Fibroblast of the aortic adventitia (primary cell): ENCODE measurements at places on chromosomes 4 and X. TPM values are rescaled to one million over a fixed set of nuclear protein-coding genes. Genes with fewer than 3 reads are reported as not detected.

The CENPI gene
- total RNA-seq, result 4.3 and 23.4 TPM in 2 replicates

The AFP gene
- 0.90 TPM in 1 of 2 replicates, not detected in the other for total RNA-seq

The SNCA gene
- 2.3 TPM in 1 of 2 replicates, not detected in the other for total RNA-seq

The ARSJ gene
- 12.4 and 23.8 TPM in 2 replicates for total RNA-seq

The PDE6B gene
- not detected in 2 replicates for total RNA-seq

The NWD2 gene
- total RNA-seq, result not detected in 2 replicates

The RHOXF2B gene
- total RNA-seq, result not detected in 2 replicates

The SLC49A3 gene
- total RNA-seq, result 5.6 and 11.6 TPM in 2 replicates

The MAB21L2 gene
- 0.63 TPM in 1 of 2 replicates, not detected in the other for total RNA-seq

The FGB gene
- total RNA-seq, result not detected in 2 replicates

The GLRA3 gene
- total RNA-seq, result not detected in 2 replicates

The GABRG1 gene
- total RNA-seq, result not detected in 2 replicates

The XAGE2 gene
- total RNA-seq, result not detected in 2 replicates

The SMIM31 gene
- not detected in 2 replicates for total RNA-seq

The PLK4 gene
- total RNA-seq, result 0.33 and 21.4 TPM in 2 replicates

The PDCL2 gene
- not detected in 2 replicates for total RNA-seq

The IL3RA gene
- total RNA-seq, result 0.09 TPM in 1 of 2 replicates, not detected in the other

DNA sequence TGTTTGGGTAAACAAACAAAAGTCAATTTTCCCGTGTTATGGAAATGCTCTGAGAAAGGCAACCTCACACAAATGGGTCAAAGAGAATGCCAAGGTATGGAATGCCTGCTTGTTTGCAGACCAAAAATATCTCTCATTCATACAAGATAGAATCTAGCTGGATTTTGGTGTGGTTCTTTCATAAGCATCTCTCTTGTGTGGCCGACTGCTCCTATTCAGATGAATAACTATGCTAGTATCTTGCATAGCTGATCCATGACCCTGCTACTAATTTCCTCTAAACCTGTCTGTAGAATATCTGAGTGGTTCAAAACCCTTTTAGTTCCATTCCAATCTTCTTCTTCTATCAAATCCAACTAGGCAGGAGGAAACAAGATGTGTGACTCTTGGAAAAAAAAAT is 28.2 kb upstream of the SORBS2 start:
- peak; percentile 10 for DNase-seq

GRCh38 chr4:41882625-41883347 is 52.4 kb upstream of the TMEM33 start:
- peak; percentile 26 for DNase-seq

DNA sequence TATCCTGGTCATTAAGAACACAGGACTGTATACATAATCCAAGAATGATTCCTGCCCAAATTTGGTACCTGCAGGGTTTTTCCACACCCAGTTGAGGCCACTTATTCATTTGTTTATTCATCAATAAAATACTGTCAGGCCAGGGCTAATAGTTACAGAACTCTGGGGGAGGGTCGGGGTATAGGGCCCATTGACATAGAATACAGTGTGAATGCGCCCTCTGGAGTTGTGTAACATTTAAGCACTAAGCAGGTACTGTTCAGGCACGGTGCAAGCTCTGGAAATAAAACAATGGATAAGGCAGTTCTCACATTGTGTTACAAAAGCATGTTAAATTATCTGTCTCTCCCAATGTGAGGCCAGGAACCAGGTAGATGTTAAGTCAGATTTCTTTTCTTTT is 30.8 kb upstream of the LRBA start:
- no peak for DNase-seq

DNA sequence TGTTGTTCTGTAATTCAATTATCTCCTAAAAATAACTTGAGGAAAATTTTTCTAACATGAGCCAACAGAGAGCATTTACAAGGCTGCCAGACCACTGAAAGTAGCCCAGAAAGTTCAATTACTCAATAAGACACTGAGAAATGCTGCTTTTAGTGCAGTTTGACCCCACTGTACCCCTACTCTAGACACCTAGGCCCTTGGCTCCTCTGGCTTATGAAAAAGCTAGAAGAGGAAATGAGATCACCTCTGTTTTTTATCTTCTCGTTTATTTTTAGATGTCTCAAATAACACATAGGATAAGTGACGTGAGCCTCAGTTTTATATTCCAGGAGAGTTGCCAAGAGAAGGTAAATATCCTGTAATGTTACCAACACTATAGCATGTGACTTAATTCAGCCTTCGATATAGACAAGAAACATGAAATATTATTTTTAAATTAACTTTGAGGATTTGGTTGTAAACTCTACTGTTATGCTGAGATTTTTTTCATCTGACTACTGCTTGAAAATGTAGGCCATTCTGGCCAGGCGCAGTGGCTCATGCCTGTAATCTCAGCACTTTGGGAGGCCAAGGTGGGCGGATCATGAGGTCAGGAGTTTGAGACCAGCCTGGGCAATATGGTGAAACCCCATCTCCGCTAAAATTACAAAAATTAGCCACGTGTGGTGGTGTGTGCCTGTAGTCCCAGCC is 24.4 kb downstream of the TNIP3 start:
- peak; percentile 56 for DNase-seq

- DNase-seq, result peak; percentile 64
These were observed 39.7 kb upstream of the OGT start for GRCh38 chrX:71493111-71493613.

DNA sequence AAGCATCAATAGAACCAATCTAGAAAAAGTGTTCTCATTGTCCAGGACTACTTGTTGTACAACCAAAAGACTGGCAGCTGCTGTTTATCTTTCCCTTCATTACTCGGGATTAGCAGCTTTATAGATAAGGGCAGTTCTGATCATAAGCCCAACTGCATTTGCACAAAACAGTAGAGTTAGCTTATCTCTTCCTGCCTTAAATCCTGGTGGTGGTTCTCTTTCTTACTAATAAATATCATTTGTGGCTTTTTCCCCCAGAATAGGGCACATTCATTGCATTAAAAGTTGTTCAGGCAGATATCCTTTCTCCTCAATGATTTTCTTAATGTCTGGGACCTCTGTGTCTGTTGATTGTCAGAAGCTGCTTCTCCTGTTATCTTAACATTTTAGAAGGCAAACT is 20.2 kb upstream of the RRAGB start:
- no peak for DNase-seq

- DNase-seq, result peak; percentile 48
These were observed 6.0 kb upstream of the SH3TC1 start for GRCh38 chr4:8192748-8193738.

- DNase-seq, result peak; percentile 41
These were observed 7.2 kb downstream of the NR0B1 start for GRCh38 chrX:30301963-30302362.

GRCh38 chrX:129540722-129541184 is 694 bp downstream of the OCRL start:
- DNase-seq, result peak; percentile 10

DNA sequence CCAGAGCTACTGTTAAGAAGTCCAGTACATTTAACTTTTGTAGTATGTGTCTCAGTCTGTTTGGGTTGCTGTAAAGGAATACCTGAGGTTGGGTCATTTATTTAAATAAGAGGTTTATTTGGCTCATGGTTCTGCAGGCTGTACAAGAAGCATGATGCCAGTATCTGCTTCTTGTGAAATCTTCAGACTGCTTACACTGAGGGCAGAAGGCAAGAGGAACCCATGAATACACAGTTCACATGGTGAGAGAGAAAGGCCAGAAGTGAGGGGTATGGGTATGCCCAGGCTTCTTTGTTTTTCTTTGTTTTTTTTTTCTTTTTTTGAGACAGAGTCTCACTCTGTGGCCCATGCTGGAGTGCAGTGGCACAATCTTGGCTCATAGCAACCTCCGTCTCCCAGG is 6.0 kb upstream of the CISD2 start:
- DNase-seq, result no peak

DNA sequence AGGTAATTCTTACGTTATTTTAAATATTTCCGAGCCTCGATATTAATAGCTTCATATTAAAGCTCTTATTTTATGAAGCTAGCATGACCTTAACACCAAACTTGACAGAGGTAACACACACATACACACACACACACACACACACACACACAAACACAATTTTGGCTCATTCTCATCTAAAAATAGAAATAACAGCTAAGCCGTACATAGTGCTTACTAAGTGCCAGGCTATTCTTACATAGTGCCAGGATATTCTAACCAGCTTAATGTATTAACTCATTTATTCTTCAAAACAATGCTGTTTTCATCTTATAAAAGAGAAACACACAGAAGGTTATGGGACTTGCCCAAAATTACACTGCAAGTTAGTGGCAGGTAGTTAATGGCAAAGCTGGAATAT is 87.0 kb upstream of the BLTP1 start:
- no peak for DNase-seq

GRCh38 chrX:74246524-74246923 is 57.5 kb upstream of the ZCCHC13 start:
- DNase-seq, result peak; percentile 42

- DNase-seq, result peak; percentile 98
These were observed 28.5 kb upstream of the FGF2 start for GRCh38 chr4:122798101-122798500.

DNA sequence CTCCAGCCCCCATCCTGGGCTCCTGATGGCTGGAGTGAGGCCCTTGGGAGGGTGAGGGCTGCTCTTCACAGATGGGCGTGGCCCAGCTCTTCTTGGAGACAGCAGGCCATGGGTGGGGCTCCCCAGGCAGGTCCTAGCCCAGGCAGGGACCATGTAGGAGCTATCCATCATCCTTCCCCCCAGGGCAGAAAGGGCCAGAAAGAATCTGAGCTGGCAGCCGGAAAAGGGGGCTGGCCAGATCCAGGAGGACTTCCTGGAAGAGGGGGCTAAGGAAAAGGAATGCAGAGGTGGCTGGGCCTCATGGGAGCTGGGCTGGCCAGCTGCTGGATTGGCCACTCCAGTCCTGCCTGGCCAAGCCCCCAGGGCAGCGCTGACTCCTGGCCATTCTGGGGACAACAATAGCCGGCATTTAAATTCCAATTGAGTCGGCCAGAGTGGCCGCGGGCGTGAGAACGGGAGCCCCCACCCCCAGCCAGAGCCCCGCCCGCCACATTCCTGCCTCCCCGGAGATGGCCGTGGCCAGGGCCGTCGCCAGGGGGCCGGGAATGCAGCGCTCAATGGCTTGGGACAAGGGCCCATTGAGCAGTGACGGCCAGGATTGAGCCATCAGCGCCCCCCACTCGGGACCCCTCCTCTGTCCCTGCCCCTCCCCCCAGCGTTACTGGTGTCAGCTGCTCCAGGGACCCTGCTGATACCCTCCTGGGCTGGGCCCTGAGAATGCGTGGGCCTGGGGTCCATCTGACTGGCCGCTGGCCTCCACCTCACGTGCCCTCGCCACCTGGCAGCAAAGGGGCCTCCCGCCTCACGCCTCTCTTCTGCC is 15.1 kb upstream of the FGFR3 start:
- peak; percentile 21 for DNase-seq

DNA sequence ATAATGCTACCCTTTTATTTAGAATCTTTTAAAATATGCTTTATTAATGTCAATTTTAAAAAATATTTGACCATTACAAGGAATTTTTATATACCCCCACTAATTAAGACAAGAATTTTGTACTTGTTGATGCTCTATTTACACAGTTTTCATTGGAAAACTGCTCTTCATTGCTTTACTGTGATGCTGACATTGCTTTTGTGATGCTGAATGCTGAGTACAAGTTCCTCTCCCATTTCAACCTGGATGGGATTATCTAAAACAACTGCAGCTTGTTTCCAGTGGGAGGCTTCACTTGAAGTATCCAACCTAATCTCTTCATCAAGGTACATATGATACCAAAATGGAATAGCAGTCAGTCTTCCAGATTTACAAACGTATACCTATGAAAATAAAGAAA is 21.2 kb downstream of the TMEM184C start:
- DNase-seq, result no peak

DNA sequence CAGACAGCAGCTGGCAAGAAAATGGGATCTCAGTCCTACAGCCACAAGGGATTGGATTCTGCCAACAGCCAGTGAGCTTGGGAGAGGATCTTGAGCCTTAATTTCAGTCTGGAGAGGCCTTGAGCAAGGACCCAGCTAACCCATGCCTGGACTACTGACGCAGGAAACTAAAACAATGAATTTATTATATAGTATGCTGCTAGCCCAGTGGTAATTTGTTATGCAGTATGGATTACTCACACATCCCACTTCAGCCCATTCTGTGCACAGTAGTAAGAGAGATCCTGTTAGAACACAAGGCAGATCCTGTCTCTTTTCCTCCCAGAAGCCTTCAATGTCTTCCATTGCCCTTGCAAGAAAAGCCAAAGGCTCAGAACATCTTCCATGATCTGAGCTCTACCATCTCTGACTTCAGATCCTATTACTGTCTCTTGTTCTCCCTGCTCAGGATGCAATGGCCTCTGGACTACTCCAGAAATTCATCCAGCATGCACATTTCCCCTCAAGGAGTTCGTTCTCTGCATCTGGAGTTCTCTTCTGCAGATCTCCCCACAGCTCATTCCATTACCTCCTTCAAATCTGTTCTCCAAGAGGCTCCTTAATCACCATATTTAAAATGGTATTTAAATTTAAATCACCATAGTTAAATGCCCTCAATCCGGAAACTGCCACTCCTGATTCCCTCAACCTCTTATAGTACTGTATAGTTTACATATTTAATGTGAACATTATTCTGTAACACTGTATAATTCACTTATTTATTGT is 27.6 kb downstream of the SMIM20 start:
- no peak for DNase-seq

DNA sequence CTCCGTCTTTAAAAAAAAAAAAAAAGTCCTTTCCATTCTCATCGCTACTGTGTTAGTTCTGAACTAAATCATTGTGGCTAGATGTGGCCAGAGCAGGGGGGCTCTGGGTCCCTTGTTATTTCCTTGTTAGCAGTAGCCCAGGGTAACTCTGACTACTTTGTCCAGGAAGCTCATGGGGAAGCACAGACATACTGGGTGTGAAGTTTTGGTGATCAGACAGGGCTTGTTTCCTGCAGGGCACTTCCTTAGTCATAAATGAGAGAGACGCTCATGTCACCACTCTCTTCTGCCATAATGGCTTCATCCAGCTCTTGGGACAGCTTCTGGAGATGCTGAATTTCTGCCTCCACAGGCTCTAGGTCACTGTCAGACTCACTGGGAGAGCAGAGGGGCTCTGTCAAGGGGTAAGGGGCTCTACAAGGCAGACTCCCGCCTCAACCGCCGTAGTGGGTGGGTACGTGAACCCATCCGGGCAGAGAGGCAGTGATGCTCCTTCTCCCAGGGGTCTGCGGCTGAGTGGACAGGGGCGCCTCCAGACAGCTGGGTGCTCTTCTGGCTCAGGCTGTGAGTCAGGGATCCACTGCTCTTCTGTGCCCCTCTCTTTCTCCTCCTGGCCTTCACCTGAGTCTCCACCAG is 12.9 kb downstream of the STIM2 start:
- DNase-seq, result no peak

DNA sequence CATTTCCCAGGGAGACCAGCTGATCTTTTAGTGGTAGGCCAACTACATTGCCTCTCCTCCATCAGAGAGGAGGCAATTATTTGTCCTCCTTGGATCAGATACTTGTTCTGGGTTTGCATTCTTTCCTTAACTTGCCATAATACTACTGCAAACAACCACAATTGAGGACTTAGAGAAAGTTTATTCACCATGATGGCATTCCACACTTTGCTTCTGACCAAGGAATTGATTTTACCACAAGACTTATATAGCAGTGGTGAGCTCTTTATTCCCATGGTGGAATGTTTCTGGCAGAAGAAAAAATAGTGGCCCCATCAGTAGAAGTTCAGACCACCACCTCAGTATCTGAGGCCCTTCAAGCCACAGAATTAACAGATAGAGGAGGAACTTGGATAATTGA is 123.9 kb upstream of the PPP3CA start:
- no peak for DNase-seq
